ENCODE measurements at places on chromosomes 12 and 14.

GRCh38 chr12:133236556-133236955 is 879 bp upstream of the ANHX start:
- DNase-seq: no peak

- no peak for DNase-seq
Observed at GRCh38 chr12:127401005-127401404, 866.0 kb upstream of the TMEM132C start.

DNA sequence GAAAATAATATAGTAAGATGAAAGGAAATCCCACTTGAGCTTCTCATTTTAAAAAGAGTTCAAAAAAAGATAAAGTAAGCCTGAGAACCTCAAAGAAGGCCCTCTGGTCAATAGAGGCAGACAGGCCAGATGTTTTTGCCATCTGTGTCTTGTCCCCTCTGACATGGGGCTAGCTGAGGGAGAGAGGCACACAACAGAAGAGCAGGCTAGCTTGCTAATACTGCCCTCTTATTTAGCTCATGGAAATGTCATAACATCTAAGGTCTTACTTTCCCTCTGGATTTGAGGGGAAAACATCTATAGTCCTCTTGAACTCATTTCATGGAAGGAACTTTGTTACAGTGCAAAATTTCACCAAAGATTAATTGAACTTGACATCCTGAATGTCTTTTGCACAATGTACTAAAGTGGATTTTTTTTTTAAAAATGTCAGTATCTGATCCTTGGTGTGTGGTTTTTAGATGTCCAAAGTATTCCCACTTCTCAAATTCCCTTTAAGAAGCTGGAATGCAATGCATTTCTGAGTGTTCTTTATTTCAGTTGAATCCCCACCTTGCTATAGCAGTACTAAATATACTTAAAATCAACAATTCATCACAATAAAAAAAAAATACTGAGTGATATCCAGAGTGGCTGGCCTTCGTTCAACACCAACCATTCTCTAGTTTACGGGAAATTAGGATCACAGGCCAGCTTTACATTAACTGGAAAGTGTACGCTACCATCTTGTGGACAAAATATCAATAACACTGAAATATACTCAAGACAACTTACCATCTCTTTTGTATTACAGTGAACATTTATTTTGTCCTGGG is 176.7 kb downstream of the PAH start:
- DNase-seq: peak; percentile 79

DNA sequence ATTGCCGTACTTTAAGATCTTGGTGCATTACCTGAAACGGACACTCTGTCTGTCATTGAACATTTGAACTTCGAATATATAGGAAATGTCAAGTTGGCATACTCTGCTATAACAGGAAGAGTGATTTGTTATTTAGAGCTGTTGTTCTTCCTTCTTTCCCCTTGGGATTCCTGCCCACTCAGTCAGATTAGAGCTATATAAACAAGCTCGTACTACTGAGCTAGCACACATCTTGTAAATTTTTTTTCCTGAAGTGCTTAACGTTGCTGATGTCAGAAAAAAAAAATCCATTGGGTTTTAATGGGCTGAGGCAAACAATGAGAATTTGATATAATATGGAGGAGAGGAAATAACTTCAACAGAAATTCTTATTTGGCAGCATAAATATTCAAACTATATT is 26.8 kb downstream of the RGS6 start:
- no peak for DNase-seq

DNA sequence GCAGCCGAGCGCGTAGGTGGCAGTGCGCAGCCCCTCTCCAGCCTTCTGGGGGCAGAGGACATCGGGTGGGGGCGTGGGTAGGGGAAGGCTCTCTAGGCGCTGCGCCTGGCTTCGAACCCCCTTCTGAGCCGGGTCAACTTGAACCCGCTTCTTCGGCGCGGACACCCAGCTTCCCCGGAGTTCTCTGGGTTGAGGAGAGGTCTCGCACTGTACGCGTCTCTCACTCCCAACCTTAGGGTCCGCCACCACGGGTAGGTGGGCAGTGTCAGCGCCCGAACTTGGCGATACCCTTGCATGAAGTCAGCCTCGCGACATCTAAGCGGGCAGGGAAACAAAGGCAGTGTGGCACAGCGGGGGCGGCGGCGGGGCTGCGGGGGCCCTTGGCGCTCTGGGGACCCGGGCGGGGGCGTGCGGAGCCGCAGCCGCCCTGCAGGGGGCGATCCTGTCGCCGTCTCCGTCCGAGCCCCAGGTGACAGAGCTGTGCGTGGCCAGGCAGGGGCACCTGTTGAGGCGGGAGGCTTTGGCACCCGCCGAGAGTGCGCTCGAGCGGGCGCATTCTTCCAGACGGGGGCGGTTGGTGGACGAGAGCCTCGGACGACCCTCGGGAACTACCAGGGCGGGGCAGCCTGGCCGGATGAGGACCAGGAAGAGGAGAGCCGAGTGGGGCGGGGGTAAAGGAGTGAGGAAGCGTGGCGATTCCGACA is 1.1 kb downstream of the GALNT16 start:
- DNase-seq: peak; percentile 67

DNA sequence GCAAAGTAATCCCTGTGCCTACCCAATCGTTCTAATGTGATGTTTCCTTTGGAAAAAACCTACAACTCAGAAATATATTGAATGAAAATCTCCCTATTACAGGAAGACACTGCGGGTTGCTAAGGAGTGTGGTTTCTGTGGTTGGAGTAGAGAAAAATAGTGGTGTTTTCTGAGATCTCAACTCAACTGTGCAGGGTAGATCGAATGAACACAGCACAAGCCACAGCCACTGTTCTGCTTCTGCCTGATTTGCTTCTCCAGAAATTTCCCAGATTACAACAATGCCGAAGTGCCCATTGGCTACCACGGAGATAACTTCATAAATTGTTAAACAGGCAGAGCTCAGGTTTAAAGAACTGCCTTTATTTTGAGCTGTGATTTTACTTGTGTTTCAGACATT is 480.4 kb downstream of the DIO2 start:
- no peak for DNase-seq

GRCh38 chr14:90295870-90296516 is 35.7 kb downstream of the NRDE2 start:
- DNase-seq: no peak

DNA sequence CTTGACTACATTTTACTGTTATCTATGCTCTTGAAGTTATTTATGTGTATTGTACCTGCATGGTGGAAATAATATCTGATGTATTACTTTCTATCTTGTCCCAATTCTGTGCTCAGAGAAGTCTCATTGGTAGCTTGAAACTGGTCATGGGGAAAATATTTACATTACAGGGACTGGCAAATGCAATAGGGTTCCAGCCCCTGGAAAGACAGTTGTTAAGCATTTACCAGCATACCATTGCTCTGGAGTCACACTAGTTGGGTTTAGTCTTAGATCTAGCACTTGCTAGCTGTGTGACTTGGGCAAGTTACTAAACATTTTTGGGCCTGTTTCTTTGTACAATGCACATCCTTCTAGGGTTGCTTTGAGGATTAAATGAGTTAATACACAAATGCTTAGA is 86.3 kb upstream of the NRXN3 start:
- DNase-seq: no peak

GRCh38 chr14:99207456-99207855 is 64.5 kb downstream of the BCL11B start:
- DNase-seq: no peak

DNA sequence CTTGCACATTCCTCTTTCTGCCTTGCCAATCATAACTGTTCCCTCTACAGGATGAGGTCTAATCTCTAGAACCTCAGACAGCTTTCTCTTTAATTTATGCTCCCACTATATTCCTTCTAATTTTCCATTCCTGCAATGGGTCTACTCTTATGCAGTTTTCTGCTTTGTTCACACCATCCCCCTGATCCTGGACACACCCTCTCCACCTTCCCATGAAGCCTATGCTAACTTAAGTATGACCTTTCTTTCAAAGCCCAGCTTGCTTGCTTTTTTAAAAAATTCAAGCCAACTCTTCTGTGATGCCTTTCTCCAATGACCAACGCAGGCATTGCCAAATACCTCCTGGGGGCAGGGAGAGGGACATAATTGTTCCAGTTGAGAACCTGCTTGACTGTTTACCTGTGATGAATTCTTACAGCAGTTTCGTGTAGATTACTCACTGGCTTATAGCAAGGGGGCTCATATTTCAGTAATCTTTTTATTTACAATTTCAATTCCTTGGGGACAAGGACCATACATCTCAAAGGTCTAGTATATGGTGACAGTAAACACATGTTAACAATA is 7.8 kb downstream of the SLC38A1 start:
- peak; percentile 43 for DNase-seq

DNA sequence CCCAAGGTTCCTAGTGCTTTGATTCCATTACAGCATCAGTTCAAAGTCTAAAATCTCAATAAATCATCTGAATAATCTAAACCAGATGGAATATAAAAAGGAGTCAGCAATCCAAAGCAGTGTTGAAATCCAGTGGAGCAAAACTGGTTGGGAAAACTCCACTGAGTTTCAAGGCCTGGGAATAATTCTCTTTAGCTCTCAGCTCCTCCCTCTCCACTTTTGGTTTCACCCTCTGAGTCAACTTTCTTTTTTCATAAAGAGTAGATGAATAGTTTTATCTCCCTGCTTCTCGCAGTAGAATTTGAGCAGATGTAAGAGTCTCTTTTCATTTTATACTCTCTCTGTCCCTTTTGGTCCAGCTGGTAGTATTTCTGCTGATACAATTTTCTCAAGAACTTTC is 338.6 kb downstream of the APAF1 start:
- no peak for DNase-seq

GRCh38 chr12:123886931-123887582 is 85.6 kb downstream of the CCDC92 start:
- peak; percentile 43 for DNase-seq

DNA sequence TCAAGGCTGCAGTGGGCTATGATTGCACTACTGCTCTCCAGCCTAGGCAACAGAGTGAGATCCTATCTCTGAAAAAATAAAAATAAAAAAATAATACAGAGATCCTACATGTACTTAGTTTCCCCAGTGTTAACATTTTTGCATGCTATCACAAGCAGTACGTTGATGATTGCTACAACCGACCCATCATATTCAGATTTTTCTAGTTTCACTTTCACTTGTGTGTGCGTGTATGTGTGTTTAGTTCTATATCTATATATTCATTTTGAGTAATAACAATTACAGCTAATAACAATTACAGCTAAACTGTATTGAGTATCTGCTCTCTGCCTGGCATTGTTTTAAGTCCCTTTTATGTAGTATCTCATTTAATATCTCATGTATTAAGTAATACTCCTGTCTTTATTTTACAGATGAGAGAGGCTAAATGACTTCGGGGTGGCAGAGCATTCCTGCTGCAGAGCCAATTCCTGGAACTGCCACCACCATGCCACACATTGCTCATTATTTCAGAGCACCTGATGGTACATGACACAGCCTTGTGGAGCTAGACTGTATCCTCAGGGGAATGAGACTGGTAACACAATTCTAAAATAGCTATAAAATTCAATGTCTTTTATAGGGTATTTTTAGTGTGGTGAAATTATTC is 153.1 kb downstream of the BCAT1 start:
- DNase-seq: peak; percentile 94

DNA sequence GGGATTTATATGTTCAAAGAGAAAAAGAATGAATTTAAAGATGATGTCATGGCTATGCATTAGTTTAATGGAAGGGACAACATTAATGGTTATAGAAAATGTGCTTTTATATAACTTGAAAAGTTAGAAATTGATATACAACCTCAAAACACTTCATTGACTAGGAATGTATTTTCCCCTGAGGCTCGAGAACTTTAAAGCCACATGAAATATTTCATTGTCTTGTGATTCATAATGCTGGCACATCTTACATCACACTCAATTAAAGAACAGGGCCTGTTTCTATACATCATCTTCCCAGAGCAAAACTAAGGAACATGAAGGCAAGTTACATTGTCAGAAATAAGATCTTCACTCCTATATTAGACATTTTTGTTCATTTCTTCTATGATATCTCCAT is 35.2 kb upstream of the PAWR start:
- DNase-seq: no peak

DNA sequence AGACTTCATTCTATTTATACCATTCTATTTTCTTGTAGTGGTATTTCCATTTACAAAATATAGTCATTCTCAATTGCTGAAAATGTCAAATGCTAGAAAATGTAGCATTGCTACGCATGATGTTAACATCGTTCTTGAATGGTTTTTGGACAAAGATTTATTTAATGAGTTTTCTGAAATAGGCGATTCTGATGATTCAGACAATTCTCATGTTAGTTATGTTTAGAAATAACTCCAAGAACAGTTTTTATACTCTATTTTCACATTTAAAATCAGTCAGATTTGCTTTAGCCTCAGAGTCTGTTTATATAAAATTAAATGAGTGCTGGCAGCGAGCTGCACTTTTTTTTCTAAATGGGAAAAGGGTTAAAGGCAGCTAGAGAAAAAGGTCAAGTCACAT is 414.8 kb upstream of the MGAT4C start:
- no peak for DNase-seq

- no peak for DNase-seq
Observed at GRCh38 chr12:132014915-132015280, 65.2 kb downstream of the EP400 start.

- DNase-seq: no peak
Observed at GRCh38 chr12:131808744-131809371, 19.3 kb upstream of the MMP17 start.

Data from DMS53 (cell line).